ENCODE measurements at places on chromosomes 1 and 21.
A peak's percentile ranks its signal among the peaks of the same experiment; 100 is the strongest.

DNA sequence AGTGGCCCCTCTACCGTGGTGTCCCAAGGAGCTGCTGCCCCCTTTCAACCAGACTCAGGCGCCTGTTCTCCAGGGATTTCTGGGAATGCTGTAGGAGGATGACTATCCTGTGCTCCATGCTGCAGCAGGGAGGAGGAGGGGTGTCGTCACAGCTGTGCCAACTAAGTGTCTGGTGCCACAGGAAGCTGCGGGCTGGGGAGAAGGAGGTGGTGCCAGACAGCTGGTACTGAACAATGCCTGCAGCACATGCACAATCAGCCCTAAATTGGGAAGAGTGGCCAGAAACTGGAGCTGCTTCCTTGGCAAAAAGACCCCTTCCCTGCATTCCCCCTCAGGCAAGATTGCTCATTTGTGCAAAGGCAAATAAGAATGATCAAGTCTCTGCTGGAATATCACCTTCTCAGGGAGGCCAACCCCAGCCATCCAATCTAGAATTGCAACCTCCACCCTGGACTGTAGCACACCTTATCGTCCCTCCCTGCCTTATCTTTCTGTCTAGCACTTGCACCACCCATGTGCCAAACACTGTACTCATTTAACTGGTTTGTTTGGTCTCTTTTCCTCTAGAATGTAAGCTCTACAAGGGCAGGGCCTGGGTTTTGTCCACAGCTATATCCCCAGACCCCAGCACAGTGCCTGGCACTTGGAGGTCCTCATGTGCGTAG, 33.3 kb downstream of the LAMB3 start:
- DNase-seq: no peak

DNA sequence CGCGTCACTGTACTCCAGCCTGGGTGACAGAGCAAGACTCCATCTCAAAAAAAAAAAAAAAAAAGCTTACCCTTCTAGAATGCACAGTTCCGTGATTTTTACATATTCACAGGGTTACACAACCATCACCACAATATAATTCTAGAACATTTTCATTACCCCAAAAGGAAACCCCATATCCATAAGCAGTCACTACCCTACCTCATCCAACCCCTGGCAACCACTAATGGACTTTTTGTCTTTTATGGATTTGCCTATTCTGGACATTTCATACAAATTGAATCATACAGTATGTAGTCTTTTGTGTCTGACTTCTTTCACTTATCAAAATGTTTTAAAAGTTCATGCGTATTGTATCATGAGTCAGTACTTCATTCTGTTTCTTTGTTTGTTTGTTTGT, 22.8 kb downstream of the SYF2 start:
- no peak for DNase-seq

DNA sequence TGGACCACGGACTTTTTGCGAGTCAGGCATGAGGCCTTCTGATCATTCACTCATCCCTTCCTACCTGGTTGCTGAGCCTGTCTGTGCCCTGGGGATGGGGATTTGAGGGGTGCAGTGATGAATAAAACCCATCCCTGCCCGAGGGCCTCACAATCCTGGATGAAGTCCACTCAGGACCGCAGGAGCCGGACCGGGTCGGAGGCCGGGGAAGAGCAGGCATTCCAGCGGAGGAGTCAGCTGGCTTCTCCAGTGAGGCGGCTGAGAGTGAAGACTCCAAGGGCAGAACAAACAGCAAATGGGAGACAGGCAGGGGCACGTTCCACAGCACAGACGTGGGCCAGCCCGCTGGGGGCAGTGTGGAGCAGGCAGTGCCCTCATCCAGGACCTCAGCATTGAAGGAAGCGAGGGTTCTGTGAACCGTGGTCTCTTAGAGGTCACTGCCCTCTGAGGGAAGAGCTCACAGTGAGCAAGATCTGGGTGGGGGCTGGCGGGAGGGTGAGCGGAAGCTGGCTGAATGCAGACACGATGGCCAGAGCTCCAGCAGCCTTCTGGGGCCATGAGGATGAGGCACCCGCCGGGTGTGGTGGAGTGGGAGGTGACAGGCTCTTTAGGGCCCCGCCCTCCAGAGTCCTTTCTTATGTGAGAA, 10.9 kb upstream of the LRRC3 start:
- DNase-seq: no peak

- no peak for DNase-seq
Observed at GRCh38 chr1:229058111-229058561, 212.8 kb upstream of the RAB4A start.

DNA sequence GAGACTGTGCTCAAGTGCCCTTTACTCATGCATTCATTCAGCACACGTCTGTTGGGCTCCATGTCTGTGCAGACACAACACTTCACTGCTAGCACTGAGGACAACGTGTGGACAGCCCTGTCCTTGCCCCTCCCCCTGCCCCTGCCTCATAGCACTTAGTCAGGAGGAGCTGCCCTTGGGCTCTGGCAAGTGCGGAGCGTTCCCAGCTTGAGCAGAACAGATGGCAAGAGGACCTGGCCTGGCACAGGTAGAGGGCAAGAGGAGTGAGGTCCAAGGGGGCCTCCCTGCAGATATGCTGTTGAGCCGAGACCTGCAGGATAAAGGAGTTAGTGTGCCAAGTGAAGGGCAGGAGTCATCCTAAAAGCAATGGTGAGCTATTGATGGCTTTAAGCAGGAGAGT, 81.3 kb downstream of the GRIK3 start:
- DNase-seq: no peak

GRCh38 chr1:80961464-80962190, 839.1 kb upstream of the ADGRL2 start:
- no peak for DNase-seq

DNA sequence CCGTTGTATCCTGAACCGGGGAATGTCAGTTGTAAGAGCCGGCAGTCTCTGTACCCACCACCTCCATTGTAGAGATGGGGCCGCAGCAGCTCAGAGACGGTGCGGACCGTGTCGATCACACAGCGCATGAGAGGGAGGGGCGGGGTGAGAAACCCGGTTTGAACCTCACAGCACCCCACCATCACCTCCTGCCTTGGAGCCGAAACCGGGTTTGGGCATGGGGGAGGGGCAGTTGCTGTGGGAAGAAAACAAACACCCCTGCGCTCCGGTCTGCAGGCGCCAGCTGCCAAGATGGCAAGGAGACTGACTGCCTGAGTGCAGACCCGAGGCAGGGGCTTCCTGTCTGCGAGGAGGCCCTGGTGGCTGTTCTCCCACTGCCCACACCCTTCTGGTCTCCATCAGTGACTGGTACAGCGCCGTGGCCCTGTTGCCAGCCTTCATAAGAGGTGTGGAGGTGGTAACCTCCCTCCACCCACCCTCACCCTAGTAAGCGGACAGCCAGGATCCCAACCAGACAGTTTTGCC, 69.2 kb upstream of the SSBP3 start:
- no peak for DNase-seq

DNA sequence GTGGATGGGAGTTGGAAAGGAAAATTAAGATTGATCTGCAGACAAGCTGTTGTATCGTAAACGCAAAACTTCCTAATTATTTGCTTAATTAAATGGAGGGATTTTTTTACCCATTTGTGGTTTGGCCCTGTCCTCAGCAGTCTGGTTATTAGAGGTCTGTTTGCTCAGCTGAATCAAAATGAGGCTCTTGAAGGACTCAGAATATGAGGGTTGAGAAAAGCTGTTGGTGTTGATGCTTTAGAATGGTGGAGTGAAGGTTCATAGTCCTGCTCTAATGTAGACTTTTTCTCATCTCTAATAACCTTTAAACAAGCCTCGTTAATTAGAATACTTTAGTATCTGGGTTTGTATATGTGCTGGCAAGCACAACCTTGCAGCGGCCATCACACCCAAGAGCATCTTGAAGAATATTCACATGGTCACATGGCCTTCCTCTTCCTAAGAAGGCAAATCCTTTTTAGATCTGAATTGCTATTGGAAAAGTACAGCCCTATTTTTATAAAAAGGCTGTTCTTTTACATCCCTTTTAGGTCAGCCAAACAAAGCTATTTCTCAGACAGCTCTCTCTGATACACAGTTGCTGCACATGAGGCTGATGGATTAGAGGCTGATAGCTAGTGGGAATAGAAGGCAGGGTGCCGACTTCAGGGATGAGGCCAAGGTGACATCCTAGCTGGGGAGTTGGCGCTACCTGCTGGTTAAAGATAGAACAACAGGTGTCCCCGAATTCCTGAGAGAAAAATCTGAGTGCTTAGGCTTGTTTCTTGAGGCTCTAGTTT, 53.8 kb downstream of the MACF1 start:
- DNase-seq: peak; percentile 46

DNA sequence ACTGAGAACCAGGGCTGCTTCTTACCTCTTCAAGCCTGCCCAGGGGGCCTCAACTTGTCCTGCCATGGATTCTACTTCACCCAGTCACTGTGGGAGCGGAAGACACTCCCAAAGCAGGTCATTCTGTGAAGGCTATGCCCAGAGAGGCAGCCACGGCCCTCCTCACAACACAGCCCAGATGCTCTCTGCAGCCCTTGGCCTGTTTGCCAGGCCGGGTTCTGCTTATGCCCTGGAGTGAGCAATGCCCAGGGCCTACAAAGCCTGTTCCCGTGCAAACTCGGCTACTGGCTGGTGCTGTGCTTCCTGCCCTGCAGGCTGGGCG, 33.8 kb upstream of the SLC30A1 start:
- DNase-seq: no peak

GRCh38 chr1:24418898-24419628, 3.5 kb downstream of the NIPAL3 start:
- DNase-seq: no peak

GRCh38 chr1:90114521-90115141, 119.7 kb downstream of the ZNF326 start:
- no peak for DNase-seq

DNA sequence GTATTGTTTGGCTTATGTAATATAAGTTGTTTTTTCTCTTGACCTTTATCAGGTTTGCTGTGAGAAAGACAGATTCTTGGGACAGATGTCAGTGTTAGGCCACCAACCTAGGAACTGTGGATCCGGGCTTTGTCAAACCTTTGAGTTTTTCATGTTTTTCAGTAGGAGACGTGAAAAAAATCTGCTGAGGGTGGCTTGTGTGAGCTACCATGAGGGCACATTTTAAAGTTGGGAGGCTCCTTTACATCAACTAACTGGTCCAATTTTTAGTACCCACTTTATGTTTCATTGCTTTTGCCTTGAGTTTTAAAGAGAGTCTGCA, 801 bp downstream of the RPS6KC1 start:
- DNase-seq: no peak

DNA sequence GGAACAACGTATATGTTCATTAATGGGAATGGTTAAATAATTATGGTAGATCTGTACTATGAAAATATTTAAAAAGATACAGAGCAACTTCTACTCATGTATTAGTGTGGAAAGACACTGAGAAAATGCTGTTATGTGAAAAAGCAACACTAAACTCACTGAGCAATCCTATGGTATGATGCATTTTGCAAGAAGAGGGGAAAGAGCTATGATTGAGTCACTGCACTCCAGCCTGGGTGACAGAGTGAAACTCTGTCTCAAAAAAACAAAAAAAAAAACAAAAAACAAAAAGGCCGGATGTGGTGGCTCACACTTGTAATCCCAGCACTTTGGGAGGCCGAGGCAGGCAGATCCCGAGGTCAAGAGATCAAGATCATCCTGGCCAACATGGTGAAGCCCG, 44.4 kb downstream of the ATP5PO start:
- DNase-seq: no peak

GRCh38 chr1:17719874-17720273, 35.3 kb upstream of the ACTL8 start:
- no peak for DNase-seq

DNA sequence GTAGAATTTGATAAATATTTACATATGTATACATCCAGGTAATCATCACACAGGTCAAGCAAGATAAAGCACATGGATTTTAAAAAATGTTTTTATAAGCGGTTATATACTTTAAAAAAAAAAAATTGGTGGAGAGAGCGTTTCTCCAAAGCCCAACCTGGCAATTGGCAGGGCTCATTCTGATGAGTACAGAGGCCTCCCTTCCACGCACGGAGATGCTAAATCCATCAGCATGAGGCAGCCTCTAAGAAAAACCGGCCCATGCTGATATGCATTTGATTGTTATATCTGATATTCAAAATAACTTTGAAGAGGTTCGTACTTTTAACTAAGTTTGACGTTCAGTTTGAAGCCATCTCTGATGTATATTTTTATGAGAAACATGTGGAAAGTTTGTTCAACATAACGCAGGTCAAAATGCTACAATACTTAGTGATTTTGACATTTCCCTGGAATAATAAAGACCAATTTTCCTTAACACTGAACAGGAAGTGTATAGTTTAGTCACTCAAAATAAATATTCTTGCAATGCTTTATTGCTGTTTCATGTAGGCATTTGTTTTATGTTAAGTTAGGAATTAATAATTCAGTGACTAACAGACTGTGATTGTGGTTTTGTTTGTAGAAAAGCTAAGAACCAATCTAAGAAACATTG, 151.7 kb downstream of the NR5A2 start:
- DNase-seq: no peak

DNA sequence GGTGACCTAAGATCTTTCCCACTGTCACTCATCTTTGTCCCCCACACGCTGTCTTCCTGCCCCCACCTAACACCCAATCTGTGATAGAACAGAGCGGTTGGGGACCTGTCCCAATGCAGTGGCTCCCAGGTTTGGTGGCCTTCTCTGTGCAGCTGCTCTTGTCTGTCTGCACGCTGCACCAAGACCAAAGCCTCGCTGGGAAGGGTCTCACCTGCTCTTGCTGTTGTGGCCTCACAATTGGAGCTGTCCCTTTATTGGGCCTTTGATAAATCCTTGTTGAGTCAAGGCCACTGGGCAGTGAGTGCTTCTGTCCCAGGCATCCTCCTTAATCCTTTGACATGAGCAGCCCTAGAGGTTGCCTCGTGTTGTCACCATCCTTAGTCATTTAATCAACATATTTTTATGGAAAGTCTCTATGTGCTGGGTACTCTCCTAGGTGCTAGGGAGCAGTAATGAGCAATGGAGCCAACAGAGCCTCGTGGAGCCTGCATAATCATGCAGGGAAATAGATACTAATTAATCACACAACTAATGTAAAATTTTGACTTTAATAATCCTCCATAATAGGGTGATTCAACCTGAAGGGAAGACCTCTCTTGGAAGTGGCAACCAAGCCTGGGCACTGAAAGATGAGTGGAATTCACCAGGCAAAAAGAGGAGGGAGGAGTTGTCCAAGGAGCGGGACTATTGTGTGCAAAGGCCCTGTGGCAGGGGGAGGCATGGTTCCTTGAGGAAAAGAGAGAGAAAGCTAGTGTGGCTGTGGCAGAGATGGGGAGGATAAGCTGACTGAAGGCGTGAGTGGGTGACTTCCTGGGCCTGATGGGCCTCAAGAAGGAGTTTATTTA, 57.6 kb downstream of the MAN1C1 start:
- DNase-seq: no peak

All from stimulated activated CD8-positive, alpha-beta memory T cell treated with anti-CD3 and anti-CD28 coated beads, Interleukin-4, amount 100 ng/mL, for 1 hour (primary cell).